ENCODE measurements at places on chromosomes 12 and 14.

DNA sequence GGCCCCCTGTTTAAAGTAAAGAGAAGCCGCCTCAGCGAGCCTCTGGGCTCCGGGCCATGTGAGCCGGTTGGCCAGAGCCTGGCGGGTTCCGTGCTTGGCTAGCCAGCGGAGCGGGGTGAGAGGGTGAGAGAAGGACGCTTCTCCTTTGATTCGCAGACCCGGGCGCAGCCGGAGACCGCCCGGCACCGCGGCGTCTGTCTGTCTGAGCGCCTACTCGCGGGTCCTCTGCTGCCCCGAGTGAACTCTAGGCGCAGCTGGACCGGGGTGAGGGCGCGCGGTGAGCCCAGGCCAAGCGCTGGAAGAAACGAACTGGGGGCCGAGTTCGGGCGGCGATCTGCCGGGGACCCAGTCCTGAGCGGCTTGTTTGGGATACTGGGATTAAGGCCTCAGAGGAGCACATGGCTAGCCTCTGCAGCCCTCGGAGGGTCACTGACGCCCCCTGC is 41.4 kb upstream of the TBX5 start:
- DNase-seq: no peak

DNA sequence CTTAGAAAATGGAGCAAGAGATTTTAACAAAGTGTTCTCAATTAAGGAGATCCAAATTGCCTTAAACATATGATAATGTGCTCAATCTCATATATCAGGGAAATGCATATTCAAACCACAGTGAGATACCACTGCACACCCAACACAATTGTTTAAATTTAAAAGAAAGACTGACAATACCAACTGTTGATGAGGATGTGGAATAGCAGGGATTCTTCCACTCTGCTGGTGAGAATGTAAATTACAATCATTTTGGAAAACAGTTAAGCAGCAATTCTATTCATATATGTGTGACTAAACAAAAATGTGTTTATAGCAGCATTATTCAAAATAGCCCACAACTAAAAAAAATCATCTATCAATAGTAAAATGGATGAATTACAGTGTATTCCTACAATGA is 144.2 kb downstream of the KICS2 start:
- DNase-seq: peak; percentile 24

DNA sequence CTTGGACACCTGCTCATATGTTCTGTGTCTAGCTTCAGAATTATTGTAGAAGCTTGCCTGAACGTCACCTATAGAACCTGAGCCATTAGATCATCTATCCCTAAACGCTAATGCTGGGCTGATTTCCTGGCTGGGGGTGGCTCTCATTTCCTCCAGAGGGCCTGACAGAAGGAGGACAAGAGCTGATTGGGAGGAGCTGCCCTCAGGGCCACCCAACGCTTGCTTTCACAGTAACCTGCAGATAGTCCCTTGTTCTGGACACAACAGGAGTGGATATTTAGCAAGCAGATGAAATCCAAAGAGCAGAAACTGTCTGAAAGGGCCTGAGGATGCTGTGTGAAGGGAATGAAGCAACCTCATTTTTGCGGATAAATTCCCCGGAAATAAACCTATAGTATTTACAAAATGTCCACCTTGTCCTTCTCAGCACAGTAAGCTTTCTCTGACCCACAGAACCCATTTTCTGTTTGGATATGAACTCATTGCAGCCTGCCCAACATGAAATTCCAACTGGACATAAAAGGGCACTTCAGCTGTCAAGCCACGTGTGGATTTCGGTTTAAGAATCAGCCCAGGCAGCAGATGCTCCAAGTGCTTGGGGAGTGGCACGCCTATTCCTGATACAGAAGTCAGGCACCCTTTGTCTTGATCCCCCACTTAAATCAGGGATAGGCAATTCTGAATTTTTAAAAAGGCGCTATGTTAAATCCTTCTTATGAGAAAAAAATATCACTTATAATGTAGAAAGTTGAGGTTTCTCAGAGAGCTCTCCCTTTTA is 32.8 kb upstream of the TUBA1C start:
- no peak for DNase-seq

DNA sequence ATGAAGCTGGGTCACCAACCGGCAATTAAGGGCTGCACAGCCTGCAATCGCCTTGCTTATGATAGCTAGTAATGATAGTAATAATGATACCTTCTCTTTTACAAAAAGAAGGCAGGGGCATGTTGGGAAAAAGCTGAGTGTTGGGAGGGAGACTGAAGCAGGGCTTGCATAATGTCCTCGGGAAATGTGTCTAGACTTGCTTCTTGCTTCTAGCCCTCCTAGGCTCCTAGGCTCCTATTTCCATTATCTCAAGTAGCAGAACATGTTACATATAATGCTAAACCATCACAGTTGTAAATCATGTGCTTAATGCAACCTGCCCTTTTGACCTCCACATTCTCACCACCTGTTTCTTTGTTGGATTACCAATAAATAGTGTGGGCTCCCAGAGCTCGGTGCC is 18.7 kb downstream of the RERGL start:
- DNase-seq: no peak

- DNase-seq: no peak
These were observed 10.4 kb downstream of the SAV1 start for GRCh38 chr14:50657753-50658152.

DNA sequence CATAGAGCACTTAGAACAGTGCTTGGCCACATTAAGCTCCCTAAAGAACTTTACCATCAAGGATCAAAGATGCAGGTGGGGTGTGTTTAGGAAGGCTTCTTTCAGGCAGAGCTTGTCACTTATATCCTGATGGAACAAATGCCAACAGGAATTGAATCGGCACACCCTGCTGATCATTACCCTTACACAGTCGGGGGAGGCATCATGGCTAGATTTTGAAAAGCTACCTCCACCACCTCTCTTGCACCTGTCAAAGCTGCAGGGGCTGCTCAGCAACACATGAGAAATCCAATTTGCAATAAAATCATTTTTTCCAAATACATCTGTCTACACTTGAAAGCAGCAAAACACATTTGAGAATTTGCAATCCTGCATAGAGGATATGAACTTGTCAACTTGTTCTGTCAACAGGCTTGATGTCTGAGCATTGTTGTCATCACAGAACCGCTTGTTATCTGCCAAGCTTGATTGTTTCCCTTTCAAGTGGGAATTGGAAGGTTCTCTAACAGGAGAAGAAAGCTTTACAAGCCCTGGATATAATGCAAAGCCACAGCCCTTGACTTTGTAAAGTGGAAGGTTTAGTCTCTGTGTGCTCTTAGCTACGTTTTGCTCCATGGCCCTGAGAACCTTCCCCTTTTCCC is 24.6 kb upstream of the TRIM9 start:
- no peak for DNase-seq

GRCh38 chr14:100546051-100546443 is 41.2 kb downstream of the BEGAIN start:
- no peak for DNase-seq

- DNase-seq: no peak
These were observed 71.9 kb downstream of the GSC start for GRCh38 chr14:94697773-94698556.

GRCh38 chr12:113087193-113087592 is 30.7 kb downstream of the DTX1 start:
- no peak for DNase-seq

- no peak for DNase-seq
These were observed 470.1 kb upstream of the NOVA1 start for GRCh38 chr14:27067961-27068360.

DNA sequence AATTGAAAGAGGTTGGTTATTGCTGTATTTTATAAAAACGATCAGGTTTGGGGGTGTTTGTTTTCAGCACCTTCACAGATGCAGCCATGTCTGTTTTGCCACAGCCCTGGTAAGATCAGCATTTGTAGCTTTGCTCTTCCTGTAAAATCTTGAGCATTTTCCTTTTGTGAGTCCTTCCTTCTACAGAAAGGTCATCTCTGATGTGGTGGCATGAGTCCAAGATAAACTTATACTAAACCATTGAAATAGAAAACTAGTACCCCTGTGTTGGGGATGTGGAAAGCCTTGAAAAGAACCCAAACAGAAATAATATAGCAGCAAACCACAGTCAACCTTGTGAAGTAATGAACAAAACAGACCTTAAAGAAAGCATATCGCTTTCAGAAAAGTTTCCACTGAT is 85.5 kb downstream of the TGFB3 start:
- no peak for DNase-seq

GRCh38 chr12:127539226-127539858 is 727.6 kb upstream of the TMEM132C start:
- DNase-seq: no peak

GRCh38 chr12:121590476-121591143 is 9.8 kb upstream of the KDM2B start:
- no peak for DNase-seq

DNA sequence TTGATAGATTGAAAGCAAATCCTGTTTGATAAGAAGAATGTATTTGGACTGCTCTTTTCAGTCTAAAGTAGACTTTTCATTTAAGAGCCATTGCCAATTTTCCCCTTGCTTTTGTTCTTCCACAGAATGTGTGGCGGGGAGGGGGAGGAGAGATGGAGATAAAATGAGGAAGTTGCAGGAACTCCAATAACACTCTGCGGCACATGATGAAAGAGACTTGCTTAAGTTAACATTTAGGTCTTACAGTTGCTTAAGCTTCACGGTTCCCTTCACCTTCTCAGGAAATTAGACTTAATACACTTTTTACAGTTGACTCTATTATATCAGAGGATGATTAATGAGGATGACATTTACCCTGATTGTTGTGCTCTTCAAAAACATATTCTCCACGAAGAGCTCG is 537.3 kb downstream of the TMTC2 start:
- DNase-seq: peak; percentile 84

- DNase-seq: no peak
These were observed 191.8 kb downstream of the DACT1 start for GRCh38 chr14:58829594-58829993.

DNA sequence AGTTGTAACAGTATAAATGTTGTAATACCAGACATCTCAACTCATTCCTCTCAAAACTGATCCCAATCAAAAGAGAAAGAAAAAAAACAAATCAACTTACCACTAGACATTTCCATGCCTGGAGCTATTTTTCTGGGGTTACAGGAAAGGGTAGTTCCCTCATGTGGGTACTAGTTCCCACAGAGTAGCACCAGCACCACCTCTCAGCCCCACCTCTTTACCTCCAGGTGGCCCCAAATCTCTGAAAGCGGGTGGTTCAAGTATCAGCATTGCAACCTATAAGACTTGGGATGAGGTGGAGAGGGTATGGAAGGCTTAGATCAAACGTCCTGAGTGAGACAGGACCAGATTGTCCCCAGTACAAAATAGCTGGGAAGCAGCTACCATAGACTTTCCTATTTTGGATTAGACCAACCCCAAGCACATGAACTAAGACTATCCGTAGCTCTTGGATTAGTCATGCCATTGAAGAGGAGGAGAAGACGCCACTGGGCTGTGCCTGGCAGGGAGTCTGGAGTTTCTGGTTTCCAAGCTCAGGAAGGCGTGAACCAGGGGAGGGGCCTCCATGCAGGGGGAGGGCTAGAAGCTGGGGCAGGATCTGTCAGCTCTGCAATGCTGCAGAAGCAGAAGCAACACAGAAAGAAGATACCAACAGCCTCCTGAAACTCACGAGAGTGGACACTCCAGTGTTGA is at the start of gene SLC39A2:
Gene SLC39A2 (plus strand): TSS at position 620 of the 693 bp plus-strand sequence. CDS start 154 bp downstream, outside the sequence.
- DNase-seq: peak; percentile 18

DNA sequence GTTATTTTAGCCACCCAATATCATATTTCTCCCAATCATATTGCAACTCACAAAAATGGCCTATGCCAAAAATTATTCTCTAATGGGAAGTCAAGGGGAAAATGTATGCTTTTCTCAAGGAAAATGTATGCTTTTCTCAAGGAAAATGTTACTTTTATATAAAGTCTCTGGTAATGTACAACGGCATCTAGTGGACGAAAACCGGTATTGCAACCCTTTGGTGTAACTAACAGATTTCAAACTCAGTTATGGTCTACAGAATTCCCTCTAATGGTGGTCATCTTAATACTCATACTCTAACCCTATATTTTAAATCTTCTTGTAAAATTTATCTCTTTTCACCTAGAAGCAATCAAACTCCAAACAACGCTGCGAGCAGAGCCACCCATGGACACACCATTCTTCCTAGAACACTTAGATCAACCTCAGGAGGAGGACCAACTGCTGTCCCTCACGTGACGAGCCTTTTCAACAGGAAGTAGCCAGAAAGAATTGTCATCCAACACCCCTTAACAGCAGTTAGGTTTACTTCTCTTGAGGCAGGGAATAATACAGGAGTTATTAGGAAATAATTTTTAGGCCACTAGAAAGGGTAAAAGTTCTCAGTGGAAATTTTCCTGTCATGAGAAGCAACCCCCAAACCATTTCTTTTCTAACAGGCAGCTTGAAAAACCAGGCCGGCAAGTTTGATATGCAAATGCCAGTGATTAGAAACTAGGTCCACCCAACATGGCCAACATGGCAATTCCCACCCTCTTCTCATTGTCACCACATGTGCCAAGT is 20.1 kb downstream of the APOBEC1 start:
- peak; percentile 17 for DNase-seq

DNA sequence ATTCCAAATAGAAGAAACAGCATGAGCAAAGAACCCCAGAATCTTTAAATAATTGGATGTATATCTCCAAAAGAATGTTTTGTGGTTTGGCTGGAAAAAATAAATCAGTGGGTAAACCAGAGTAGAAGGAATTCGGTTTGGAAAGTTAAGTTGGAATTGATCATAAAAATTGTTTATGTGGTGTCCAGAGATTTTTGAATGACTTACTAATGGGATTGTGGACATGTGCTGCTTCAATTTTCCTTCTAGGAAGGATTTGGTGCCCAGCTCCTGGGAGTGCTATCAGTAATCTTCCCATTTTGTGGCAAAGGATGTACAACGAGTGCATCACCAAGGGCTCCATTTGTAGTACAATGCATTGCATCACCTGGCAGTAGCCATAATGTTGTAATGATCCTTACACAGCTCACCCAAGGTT is 224.8 kb downstream of the SLC16A7 start:
- DNase-seq: no peak

GRCh38 chr14:68222726-68223125 is 403.1 kb downstream of the RAD51B start:
- no peak for DNase-seq

- DNase-seq: no peak
These were observed 269.2 kb downstream of the KSR2 start for GRCh38 chr12:117699575-117699974.

- no peak for DNase-seq
These were observed 103.2 kb upstream of the GPHB5 start for GRCh38 chr14:63421919-63422318.

DNA sequence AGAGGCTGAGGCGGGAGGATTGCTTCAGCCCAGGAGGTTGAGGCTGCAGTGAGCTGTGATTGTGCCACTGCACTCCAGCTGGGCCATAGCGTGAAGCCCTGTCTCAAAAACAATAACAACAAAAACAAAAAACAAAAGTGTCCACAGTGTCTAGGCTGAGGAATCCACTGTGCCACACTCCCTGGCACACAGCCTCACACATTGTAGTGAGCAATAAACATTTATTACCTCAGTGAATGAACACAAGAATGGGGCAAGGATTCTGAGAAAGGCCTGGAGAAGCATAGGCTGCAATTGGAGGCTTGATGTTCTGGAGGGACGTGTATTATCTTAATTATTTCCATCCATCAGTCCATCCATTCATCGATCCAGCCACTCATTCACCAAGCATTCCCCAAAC is 17.1 kb upstream of the P2RX7 start:
- DNase-seq: no peak

GRCh38 chr12:19544353-19544752 is 105.1 kb downstream of the AEBP2 start:
- no peak for DNase-seq

Data from Kasumi-1 (cell line).